ENCODE measurements at places on chromosomes 5 and 9. TPM values are rescaled to one million over a fixed set of nuclear protein-coding genes. Genes with fewer than 3 reads are reported as not detected.

DNA sequence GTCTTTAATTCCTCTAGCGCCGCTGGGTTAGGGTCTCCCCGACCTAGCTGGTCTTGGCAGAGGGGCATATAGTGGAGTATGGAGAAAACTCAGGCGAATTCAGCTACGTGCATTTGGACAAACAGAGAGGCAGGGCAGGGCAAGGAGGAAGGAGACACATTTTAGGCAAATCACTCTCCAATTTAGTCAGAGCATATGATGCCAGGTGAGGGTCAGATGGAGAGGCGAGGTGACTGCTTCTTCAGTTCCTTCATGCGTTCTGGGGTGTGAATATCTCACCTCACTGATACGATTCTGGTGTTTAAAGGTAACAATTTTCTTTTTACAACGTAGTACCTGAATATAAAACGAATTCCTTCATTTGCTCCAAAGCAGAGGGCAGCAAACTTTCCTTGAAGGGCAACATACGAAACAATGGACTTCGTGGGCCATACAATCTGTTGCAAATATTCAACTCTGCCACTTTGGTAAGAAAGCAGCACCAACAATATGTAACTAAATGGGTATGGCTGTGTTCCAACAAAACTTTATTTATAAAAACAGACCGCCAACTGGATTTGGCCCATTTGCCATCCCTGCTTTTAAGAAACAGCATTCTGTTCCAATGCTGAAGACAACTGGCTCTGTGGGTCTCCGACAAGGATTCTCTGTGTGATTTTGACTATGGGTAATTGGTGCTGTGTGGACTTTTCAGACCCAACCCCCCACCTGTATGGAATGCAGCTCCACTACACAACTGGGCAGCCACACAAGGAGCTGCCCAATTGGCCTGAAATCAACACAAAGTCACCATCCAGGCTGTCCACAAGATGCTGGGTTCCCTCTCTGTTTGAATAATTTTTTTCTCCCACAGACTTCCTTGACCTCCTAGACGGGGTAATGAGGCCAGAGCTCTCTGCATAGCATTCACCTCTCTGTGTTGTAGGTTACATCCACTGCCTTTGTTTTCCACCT lies 53.8 kb downstream of the RAPGEF1 start:
- no peaks in the 10 kb centered on the region for H3K4me1 ChIP-seq
- no peak for DNase-seq
- H3K4me3 ChIP-seq, result no peak overlapping the region
- no peak overlapping the region for H3K27ac ChIP-seq

DNA sequence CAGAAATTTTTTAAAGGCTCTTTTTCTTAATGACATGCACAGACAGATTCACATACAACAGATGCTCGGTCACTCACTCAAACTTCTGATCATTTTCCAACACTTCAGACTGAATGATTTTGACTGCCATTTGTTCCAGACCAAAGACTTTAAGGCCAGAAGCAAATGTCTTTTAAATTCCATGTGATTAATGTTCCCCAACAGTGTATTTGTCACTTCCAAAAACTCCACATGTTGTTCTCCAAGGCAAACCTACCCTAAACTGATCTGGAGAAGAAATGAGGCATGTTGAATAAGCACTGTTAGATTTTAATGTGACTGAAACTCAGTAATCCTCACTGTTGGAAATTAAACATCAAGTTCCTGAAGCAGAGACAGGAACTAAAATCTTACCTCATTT lies 366.7 kb downstream of the GABRG2 start:
- no peak overlapping the region for H3K4me3 ChIP-seq
- no peaks in the 10 kb centered on the region for H3K4me1 ChIP-seq
- DNase-seq, result no peak
- H3K27ac ChIP-seq, result no peak overlapping the region
- H3K36me3 ChIP-seq, result no peaks in the 10 kb centered on the region
- H3K27me3 ChIP-seq, result no peaks in the 10 kb centered on the region

DNA sequence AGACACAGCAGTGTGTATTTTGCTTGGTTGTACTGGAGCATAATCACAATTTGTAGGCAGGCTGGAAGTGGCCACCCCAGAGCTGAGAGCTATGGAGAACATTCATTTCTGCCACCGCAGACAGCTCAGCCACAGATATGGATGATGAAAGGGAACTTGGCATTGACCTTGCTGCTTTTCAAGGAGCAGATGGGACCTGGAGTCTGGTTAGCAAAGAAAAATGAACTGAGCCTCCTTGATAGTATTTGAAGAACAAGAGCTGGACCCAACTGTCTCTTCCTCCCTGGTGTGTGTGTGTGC lies 395.2 kb upstream of the ZNF462 start:
- H3K4me1 ChIP-seq, result no peaks in the 10 kb centered on the region
- H3K4me3 ChIP-seq, result no peak overlapping the region
- H3K36me3 ChIP-seq, result no peaks in the 10 kb centered on the region
- DNase-seq, result no peak

- H3K36me3 ChIP-seq, result no peaks in the 10 kb centered on the region
- no peaks in the 10 kb centered on the region for H3K27me3 ChIP-seq
- H3K4me3 ChIP-seq, result no peak overlapping the region
- no peak overlapping the region for H3K27ac ChIP-seq
- no peak for DNase-seq
- no peaks in the 10 kb centered on the region for H3K4me1 ChIP-seq
Measured at GRCh38 chr5:102314328-102314727, 18.2 kb upstream of the SLCO4C1 start.

DNA sequence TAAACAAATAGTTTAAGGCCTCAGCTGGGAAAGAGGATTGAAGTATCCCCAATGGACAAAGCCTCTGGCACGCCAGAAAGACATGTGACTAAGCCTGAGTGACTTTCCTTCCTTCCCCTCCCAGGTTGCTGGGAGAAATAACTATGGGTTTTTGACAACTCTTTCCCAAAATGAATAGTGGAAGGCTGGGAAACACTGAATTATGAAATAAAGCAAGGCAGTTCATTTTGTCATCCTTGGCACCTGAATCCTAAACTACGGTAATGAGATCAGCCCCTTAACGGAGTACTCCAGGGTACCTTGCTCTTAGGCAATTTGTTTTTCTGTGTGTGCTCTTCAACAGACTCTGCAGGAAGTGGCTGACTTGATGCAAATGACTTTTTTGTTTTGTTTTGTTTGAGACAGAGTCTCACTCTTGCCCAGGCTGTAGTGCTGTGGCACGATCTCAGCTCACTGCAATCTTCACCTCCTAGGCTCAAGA lies 75.2 kb downstream of the LMNB1 start:
- peaks cover 26% of the 10 kb centered on the region for H3K4me1 ChIP-seq
- peak overlapping the region; percentile 32 for H3K27ac ChIP-seq
- H3K36me3 ChIP-seq, result no peaks in the 10 kb centered on the region
- no peak overlapping the region for H3K4me3 ChIP-seq
- DNase-seq, result no peak

GRCh38 chr5:56093970-56094369 lies 99.2 kb upstream of the IL6ST start:
- H3K27ac ChIP-seq, result no peak overlapping the region
- no peaks in the 10 kb centered on the region for H3K27me3 ChIP-seq
- H3K36me3 ChIP-seq, result no peaks in the 10 kb centered on the region
- H3K4me3 ChIP-seq, result no peak overlapping the region
- no peak for DNase-seq

GRCh38 chr5:136174021-136174659 lies 18.8 kb downstream of the SMIM32 start:
- H3K27ac ChIP-seq, result no peak overlapping the region
- H3K4me3 ChIP-seq, result no peak overlapping the region
- no peaks in the 10 kb centered on the region for H3K4me1 ChIP-seq
- H3K36me3 ChIP-seq, result no peaks in the 10 kb centered on the region

DNA sequence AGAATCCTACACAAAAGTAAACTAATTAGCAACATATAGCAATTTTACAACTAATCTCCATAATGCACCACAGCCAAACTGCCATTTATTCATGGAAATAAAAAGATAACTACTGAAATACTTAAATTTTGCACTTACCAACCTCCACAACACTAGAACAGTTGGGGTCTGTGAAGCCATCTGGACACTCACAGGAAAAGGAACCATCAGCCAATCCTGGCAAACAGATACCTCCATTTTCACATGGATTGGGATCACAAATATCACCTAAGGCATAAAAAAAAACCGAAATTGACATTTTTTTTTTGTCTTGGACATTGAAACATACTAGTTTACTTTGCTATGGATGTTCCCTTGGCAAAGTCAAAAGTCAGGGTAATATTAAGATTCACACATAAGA lies 130.7 kb downstream of the EDIL3 start:
- H3K36me3 ChIP-seq, result no peaks in the 10 kb centered on the region
- no peak for DNase-seq
- no peak overlapping the region for H3K27ac ChIP-seq
- no peaks in the 10 kb centered on the region for H3K27me3 ChIP-seq
- H3K4me3 ChIP-seq, result no peak overlapping the region
- H3K4me1 ChIP-seq, result no peaks in the 10 kb centered on the region

DNA sequence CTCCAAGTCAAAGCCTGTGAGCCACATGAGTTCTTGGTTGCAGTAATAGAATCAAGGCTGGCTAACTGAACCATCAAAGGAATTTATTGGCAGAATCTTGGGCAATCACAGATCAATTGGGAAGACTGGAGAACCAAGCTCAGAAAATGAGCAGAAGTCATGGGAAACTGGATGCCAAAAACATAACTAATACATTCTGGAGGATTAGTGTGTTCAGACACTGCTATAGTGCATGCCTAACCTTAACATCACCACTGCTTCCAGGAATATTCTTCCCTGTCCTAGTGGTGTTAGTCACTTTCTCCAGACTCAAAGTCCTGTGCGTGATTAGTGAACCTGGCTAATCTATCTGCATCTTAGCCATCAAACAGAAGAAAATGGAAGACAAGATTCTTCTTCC lies 843.7 kb downstream of the EFNA5 start:
- no peak overlapping the region for H3K4me3 ChIP-seq
- no peak for DNase-seq
- H3K4me1 ChIP-seq, result no peaks in the 10 kb centered on the region
- H3K27ac ChIP-seq, result no peak overlapping the region
- H3K36me3 ChIP-seq, result no peaks in the 10 kb centered on the region
- no peaks in the 10 kb centered on the region for H3K27me3 ChIP-seq

- no peak for DNase-seq
- peaks cover 4% of the 10 kb centered on the region for H3K4me1 ChIP-seq
- H3K36me3 ChIP-seq, result no peaks in the 10 kb centered on the region
- no peak overlapping the region for H3K4me3 ChIP-seq
- H3K27me3 ChIP-seq, result peaks cover 18% of the 10 kb centered on the region
Measured at GRCh38 chr9:132541870-132542830, 40.3 kb upstream of the BARHL1 start.

DNA sequence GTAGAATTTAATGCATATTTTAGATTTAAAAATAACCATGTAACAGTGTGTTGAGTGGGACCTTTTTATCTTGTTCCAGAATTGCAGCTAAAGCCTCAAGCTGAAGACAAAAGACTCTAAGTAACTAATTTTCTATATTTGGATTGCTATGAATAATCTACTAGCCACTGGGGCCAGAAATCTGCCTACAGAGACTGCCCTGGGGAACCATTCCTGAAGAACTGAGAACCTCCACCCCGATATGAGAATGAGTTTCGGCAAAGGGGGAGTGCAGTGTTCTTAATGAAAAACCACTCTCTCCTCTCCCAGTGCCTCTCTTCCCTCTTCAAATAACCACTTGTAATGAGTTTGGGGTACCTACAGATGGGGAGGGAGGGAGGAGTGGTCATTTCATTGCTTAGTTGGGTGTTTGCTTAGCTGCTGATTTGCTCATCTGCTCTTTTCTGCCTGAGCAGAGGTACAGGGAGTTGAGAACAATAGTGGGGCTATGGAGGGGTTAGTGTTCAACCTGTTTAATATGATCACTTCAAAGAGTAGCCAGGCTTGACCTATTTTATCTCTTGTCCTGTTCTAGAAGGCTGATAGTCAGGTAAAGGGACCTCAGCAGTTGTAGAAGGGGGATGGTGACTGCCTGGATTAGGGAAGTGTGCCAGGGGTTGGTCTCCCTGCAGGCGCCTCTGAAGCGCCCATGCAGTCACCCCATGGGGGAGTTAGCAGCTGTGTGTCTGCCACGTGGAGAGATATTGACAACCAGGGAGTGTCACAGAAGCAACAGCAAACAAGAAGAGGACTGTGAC lies 47.7 kb downstream of the ATG10 start:
- no peak overlapping the region for H3K4me3 ChIP-seq
- no peaks in the 10 kb centered on the region for H3K36me3 ChIP-seq
- no peak overlapping the region for H3K27ac ChIP-seq
- H3K27me3 ChIP-seq, result no peaks in the 10 kb centered on the region

GRCh38 chr5:79062436-79062835 lies 7.0 kb downstream of the DMGDH start:
- DNase-seq, result no peak
- no peaks in the 10 kb centered on the region for H3K27me3 ChIP-seq
- no peaks in the 10 kb centered on the region for H3K36me3 ChIP-seq

GRCh38 chr5:98175474-98175873 lies 598.0 kb upstream of the RGMB start:
- no peak for DNase-seq
- no peak overlapping the region for H3K4me3 ChIP-seq
- no peak overlapping the region for H3K27ac ChIP-seq
- no peaks in the 10 kb centered on the region for H3K27me3 ChIP-seq

DNA sequence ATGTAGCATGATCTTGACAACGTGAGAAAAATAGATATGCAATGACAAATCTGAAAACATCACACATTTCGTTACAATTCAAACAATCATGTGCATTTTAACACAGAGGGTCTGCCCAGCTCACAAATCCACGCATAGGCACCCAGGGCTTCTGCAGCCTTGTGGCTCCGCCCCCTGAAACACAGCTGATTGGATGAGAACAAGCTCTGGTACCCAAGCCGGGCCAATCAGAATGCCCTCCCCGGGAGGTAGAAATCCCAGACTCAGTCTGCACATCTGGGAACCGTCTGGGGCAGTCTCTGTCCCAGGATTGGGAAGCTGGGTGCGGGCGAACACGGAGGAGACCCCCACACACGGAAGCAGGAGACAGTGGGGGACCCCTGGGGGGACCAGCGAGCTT lies 137.5 kb downstream of the GAPVD1 start:
- no peaks in the 10 kb centered on the region for H3K27me3 ChIP-seq
- no peak overlapping the region for H3K27ac ChIP-seq
- H3K4me1 ChIP-seq, result no peaks in the 10 kb centered on the region
- H3K36me3 ChIP-seq, result no peaks in the 10 kb centered on the region

- H3K4me3 ChIP-seq, result no peak overlapping the region
- H3K4me1 ChIP-seq, result no peaks in the 10 kb centered on the region
- DNase-seq, result no peak
- no peak overlapping the region for H3K27ac ChIP-seq
- no peaks in the 10 kb centered on the region for H3K27me3 ChIP-seq
- no peaks in the 10 kb centered on the region for H3K36me3 ChIP-seq
Measured at GRCh38 chr5:22596404-22596970, 256.7 kb downstream of the CDH12 start.

GRCh38 chr9:101356619-101357018 lies 28.2 kb downstream of the BAAT start:
- H3K36me3 ChIP-seq, result no peaks in the 10 kb centered on the region
- no peak for DNase-seq
- H3K4me1 ChIP-seq, result peaks cover 20% of the 10 kb centered on the region
- H3K27ac ChIP-seq, result no peak overlapping the region
- no peaks in the 10 kb centered on the region for H3K27me3 ChIP-seq

SLC34A1 gene
- not detected for total RNA-seq

SLC4A9 gene
- total RNA-seq, result not detected

ACOT12 gene
- total RNA-seq, result not detected

ANXA2R gene
- total RNA-seq, result 3.0 TPM

TBCA gene
- 21.1 TPM for total RNA-seq

FGF10 gene
- total RNA-seq, result 4.9 TPM

CAST gene
- total RNA-seq, result 390 TPM

GPR150 gene
- total RNA-seq, result not detected

TNFSF8 gene
- not detected for total RNA-seq

PCDHA2 gene
- 0.32 TPM for total RNA-seq

MLANA gene
- not detected for total RNA-seq

LCN9 gene
- total RNA-seq, result not detected

TCF7 gene
- total RNA-seq, result 0.60 TPM

ALDH1A1 gene
- 76.3 TPM for total RNA-seq

ST6GALNAC4 gene
- total RNA-seq, result 52.7 TPM

GFPT2 gene
- 8.6 TPM for total RNA-seq
